Stimulated activated CD8-positive, alpha-beta memory T cell treated with anti-CD3 and anti-CD28 coated beads, Interleukin-4, amount 100 ng/mL, for 1 hour (primary cell): ENCODE measurements at places on chromosomes 6 and 20.

DNA sequence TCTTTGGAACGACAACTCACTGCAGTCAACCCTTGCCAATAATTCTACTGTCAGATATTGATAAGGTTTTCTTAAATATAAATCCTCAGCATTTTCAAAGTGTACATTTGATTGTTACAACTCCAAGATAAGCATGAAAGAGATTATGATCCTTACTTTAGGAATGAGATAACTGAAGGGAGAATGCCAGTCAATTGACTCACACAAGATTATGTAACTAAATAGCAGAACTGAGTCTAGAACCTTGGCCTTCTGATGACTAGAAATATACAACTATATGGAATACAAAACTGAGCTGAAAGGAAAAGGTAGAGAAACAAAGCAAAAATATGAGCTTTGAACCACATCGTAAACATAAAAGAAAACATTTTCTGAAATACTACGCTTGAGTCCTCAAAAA, 26.9 kb upstream of the STXBP5 start:
- no peak for DNase-seq

GRCh38 chr6:42129360-42129676, 13.1 kb downstream of the C6orf132 start:
- no peak for DNase-seq

DNA sequence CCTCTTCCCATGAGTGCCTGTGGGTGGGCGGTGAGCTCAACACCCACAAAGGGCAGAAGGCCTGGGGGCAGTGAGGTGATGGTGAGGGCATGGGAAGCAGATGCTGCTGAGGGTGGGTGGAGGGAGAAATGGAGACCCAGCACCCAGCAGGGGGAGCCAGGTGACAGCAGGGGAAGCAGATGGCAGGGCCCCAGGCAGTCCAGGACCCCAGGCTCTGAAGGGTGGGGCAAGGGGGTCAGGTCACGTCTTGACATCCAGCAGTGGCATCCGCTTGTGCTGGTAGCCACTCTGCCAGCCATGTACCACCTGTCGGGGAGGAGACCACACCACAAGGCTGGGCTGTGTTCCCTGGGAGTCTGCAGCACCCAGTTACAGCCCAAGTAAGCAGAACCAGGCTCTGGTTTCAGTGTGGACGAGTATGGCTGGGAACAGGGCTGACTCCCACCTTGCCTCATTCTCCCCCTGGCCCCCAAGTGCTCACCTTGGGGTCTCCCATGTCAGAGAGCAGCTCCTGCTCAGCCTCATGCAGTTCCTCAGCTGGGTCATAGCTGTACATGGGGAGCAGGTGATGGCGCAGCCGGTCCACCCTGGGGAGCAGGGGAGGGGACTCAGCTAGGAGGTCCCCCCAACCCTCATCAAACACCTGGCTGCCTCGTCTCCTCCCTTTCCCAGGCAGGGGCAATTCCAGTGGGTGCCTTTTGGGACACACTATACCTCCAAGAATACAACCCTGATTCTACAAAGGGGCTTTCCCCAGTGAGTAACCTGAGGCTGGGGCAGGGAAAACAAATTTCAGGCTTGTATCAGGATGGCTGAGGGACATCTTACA, 2.0 kb downstream of the SMIM29 start:
- no peak for DNase-seq

DNA sequence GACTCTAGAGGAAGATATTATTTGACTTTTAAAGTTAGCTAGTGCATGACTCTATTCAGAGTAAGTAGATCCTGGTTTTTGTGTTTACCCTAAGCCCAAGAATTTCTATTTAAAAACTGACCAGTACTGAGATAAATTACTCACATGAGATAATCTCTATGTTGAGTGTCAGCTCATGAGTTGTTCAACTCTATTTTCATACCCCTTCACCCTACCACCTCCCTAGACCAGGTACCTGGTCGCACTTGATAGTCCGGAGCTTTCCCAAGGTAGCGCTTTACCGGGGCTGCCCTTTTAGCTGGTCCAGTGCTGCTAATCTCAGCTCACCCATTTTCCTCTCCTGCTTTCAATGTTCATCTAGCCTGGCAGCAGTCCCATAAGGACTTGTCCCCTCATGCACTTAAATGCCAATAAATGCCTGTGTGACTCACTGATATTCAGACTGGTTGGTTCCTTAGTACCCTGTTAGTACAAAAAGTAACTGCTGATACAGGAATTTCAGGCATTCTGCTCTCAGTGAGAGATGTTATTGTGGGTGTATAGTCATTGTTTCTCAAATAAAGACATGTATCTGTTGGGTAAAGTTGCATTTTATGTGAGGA, 503.9 kb downstream of the ADGRB3 start:
- no peak for DNase-seq

DNA sequence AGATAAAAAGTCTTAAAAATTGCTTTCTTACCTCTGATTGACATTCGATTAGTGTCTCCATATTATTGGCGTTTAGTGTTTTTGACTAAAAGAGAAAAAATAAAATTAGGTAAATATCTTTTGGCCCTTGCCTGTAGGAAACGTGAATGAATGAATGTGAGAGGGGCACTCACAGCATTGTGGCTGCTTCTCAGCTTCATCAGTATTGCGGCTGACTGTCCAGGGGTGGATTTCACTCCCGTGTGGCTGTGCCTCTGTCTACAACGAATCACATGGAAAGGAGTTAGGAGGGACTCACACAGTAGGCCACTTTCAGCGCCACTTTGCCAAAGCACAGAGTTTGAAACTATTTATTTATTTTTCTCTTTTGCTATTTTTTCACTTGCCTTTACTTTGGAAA, 844 bp downstream of the TAGAP start:
- DNase-seq = no peak

DNA sequence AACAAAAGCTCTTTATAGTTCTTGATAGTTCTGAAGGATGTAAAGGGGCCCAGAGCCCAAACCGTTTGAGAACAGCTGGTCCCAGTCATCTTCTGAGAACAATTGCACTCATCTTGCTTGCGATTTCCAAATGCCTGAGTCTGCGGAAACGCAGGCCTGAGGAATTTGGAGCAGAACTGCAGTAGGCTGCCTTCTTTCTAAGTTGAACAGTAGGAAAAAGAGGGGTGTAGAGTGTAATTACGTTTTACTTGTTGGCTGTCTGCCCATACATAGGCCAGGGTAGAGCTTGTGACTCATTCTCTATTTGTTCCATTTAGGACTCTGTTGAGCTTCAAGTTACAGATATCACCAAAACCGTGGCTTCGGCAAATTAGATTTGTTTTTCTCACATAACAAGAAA, 42.0 kb upstream of the KIF16B start:
- no peak for DNase-seq

GRCh38 chr6:4585682-4586468, 190.3 kb upstream of the CDYL start:
- DNase-seq = no peak

DNA sequence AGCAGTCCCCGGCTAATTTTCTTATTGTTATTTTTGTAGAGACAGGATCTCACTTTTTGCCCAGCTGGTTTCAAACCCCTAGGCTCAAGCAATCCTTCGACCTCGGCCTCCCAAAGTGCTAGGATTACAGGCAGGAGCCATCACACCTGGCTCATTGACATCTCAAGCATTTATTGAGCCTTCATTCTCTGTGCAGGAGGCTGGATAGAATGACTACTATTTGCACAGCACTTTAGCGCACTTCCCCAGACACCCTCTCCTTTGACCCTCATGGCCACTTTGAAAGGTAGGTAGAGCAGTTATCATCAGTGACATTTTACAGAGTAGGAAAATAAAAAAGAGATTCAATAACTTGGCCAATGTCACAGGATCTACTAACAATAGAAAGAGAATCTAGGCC, 124.0 kb upstream of the STXBP5 start:
- no peak for DNase-seq

GRCh38 chr20:8151372-8151771, 19.3 kb downstream of the PLCB1 start:
- DNase-seq = no peak

DNA sequence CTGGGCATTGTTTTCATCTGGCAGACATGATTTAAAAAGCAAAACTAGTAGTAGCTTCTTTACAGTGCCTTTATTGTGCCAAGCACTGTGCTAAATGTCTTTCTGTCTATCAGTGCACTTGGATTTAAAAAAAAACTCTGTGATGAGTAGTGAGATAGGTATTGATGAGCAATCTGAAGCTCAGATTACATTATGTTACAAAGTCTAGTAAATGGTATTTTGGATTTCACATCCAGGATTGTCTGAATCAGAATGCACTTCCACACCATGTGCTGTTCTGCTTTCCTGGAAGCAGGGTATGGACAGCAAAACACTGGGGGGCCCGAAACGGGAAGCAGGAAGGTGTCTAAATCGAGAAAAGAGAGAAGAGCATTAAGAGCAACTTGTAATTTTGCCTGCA, 103.4 kb upstream of the CCN2 start:
- no peak for DNase-seq

DNA sequence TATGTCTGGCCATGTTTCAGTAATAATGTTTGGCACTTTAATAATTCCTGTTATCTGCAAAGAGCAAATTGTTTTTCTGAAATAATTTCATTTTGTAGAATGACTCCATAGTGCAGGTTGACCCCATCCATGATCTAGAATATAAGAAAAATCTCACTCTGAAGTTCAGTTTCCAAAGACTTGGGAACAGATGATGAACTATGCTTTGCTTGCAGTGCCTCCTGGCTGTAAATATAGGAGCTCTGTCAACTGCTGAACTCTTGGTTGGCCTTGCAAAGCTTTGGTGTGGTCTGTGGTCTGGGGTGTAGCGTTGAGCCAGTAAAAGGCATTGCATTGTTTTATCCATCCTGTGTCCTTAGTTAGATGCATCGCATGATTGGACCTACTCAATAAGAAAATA, 104.0 kb downstream of the PLCB4 start:
- DNase-seq = no peak

DNA sequence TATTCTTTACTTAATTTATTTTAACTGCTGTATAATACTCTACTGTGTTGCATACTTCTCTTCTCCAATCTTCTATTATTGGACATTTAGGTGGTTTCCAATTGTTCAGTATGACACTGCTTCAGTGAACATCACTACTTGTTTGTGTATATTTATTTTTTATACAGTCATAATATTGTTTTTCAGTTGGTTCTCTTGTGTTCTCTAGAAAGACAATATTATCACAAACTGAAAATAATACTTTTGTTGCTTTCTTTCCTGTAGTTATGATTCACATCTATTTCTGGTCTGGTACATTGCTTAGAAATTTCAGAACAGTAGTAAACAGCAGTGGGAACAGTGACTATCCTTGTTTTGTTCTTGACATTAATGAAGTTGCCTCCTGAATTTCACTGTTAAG, 62.8 kb upstream of the GTSF1L start:
- DNase-seq = no peak

- DNase-seq = no peak
These were observed 14.5 kb downstream of the ARHGAP18 start for GRCh38 chr6:129695373-129696027.

GRCh38 chr20:5364136-5364821, 47.5 kb upstream of the PROKR2 start:
- DNase-seq = no peak

DNA sequence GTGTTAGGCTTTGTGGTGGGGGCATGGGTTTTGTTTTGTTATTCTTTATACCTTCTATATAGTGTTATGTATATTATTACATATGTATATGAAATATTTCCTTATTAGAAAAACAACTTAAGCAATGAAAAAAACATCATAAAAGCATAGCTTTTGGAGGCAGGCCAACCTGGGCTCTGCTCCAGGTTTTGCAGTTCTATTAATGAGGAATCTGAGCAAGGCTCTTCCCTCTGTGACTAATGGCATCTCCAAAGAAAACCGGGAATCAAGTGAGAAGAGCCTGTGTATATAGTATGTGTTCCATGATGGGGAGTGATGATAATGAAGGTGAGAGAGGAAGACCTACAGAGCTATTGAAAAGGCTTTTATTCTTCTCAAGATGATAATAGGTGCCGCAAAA, 291.1 kb downstream of the CLIC5 start:
- no peak for DNase-seq

- no peak for DNase-seq
These were observed 31.4 kb upstream of the TRIM26 start for GRCh38 chr6:30244560-30244959.
